ENCODE measurements at places on chromosomes 7 and 10.

DNA sequence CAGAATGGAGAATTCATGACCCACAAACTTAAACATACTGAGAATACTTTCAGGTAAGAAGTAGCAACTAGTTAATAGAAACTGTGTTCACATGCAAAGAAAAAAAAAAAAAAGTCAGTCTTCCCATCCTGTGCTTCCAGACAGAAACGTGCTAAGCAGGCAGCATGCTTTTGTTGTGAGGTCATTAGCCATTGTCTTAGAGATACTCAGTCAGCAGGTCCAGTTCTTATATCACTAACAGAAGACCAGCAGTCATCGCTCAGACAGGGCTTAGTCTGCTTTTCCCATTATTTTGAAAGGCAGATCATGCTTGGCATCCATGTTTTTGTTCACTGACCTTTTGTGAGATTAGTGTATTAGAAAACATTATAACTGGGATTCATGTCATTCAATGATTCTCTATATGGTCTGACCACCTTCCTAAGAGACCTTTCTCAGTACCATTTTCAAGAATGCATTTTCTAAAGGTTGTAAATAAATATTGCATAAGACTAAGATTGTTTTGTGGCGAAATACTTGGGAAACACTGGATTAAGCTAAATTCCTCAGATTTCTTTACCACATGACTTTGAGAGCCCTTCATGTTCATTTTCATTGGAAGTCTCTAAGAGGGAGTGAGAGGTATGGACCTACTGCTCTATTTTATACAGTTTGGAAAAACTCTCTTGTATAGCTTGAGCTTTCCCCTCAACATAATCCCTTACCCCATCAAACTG is 45.0 kb upstream of the AGBL3 start:
- peak; percentile 84 for DNase-seq

DNA sequence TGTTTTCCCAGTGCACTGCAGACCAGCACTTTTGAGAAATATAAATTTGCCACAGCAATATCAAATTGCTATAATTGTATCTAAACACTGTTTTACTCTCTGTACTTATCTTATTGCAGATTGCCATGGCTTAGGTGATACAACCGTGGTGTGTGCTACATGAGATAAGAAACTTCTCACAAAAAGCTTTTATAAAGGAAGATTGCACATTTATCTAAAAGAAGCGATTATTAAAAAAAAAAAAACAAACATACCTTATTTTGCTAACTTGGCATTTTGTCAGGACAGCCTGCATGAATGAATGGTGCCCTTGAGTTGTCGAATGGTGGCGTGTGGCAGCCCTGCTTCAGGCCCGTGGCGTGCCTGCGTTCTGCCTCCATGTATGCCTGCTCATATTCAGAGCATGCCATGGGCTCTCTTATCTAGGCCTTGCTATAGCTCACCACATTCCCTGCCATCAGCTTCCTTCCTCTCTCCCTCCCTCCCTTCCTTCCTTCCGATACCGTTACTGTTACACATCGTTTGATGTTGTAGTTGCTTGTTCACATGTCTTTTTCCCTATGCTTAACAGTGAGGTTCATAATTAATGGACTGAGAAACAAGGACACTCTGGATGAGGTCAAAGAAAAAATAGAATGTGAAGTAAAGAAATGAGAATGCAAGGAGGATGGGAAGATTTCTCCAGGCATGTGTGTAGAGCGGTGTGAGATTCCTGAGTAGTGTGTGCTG is 34.9 kb downstream of the PRKAR2B start:
- peak; percentile 69 for DNase-seq

DNA sequence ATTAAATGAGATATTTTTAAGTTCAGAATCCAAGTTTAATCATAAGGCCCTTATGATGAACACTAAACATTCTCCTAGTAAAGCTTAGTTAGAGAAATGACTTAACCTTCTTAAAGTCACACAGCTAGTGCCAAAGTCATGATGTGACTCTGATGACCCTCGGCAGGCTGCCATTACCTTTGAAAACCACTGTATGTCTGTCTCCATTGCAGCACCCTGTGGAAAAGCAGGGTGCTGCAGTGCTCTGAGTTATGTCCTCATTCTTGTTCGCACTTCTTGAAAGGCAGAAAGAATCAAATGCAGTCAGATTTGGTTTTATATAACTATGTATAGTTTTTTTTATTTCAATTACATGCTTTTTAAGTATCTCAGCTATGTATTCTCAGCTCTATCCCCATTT is 105.0 kb downstream of the PHTF2 start:
- DNase-seq: no peak

- no peak for DNase-seq
These were observed 38.7 kb downstream of the PHTF2 start for GRCh38 chr7:77837275-77837674.
